ENCODE measurements at places on chromosomes 6 and 20. TPM values are rescaled to one million over a fixed set of nuclear protein-coding genes. Genes with fewer than 3 reads are reported as not detected.
A peak's percentile ranks its signal among the peaks of the same experiment; 100 is the strongest.

RAET1L gene
- total RNA-seq = 1.1 TPM

- peak; percentile 51 for DNase-seq
These were observed 37.1 kb upstream of the YWHAB start for GRCh38 chr20:44848254-44849015.

IRAK1BP1 gene
- total RNA-seq = 3.4 TPM

PNLDC1 gene
- not detected for total RNA-seq

GRCh38 chr6:15254070-15254975 is 8.5 kb downstream of the JARID2 start:
- peak; percentile 61 for DNase-seq

GRCh38 chr6:139014945-139015344 is 13.6 kb upstream of the ABRACL start:
- DNase-seq = no peak

SRMS gene
- total RNA-seq = 0.63 TPM

DNA sequence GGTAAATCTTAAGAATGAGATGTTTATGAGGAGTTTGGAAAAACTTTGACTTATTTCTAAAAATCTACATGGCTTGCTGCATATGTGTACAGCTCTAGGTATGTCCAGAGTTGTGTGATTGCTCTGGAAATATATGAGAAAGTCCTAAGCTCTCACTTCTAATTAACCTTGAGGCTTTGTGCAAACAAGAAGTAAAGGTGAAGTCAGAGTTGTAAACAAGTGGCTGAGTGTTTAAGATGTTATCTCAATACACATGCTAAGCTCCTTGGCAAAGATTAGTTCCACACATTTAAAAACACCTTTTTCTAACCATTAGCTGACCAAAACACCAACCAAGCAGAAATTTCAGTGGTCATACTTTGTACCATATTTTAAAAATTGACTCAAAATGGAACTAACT is 684.2 kb downstream of the HTR1B start:
- DNase-seq = no peak

GRCh38 chr6:113205553-113205952 is 651.6 kb upstream of the MARCKS start:
- DNase-seq = no peak

DNA sequence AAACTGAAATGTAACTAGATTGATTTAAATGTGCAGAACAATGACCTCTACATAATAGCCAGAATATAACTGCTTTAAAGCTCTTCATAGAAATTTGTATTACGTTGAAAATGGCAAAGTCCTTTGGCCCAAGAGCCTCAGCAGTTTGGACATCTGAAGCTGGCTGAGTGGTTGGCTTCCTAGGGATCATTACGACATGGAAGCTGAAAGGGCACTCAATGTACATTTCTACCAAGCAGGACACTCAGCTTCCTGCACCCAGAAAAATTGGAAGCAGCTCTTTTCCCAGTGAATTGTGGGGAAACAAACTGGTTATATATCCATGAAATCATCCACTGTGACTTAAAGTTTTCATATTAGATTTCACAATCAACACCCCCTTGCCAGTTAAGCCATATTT is 40.2 kb upstream of the TNFRSF21 start:
- no peak for DNase-seq

DNA sequence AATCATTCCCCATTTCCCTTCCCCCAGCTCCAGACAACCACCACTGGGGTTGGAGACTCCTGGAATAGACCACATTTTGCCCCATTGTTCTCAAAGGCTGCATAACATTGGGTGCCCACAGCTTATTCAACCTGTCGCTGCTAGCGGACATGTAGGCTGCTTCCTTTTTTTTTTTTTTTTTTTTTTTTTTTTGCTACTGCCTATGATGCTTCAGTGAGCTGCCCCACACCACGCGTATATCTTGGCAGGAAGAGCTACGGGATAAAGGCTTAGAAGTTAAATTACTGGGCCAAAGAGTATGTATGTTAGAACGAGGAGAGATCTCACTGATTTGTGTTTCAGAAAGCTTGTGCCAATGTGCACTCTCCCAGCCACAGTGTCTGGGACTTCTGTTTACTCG is 7.0 kb downstream of the LBP start:
- DNase-seq = no peak
